Substantia nigra (tissue), 51 donors: ENCODE measurements at places on chromosomes 2 and 18.

DNA sequence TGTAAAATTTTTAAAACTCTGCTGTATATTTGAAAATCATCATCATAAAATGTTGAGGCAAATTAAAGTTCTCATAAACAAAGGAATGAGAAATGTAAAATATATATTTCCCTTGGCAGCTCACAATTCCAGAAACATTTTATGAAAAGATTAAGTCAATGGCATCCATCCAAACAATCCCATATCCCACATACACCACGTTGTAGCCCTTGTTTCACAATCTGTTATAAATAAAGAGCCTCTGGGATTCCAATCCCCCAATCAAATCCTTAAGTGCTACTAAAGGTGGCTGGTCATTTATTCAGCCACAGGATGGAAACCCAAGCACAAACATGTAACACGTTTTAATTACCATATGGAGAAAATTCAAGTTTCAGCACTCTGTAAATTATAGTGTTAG lies 51.7 kb downstream of the GFPT1 start:
- DNase-seq, result no peak

DNA sequence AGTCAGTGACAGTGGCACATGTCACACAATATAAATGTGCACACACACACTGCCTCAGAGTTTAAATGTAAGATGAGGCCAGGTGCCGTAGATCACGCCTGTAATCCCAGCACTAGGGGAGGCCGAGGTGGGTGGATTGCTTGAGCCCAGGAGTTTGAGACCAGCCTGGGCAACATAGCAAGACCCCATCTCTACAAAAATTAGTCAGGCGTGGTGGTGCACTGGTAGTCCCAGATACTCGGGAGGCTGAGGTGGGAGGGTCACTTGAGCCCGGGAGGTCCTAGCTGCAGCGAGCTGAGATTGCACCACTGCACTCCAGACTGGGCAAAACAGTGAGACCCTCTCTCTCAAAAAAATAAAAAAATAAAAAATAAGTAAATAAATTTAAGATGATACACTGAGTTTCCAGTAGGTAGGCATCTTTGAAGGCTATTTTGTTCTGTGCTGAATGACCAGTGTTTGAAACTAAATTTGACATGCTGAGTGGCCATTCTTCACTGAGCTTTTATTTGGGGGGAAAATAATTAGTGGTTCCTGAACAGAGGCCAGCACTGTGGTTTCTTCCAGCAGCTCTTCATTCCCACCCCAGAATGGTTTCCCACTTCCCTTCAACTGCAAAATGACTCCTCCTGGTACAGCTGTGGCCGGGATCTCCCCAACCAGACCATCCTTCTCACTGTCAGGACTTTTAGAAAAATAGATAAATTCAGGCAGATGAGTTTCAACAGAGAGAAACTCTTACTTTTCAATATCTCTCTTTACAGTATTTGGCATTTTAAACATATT lies 44.9 kb downstream of the PSMG2 start:
- no peak for DNase-seq

DNA sequence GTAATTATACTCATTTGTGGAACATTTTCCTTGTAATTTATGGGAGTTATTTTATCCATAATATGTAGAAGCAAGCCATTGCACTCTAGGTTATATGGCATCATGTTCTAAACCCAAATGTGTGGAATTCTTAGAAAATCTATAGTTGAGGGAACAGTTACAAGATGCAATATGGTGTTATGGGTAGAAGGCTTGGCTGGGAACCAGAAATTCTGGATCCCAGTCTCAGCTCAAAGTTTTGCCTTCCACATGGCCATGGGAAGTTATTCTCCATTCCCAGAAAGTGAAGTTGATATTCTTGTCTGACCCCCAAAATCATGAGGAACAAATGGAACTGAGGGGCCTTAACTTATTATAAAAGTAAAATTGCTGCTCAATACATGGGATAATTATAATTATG lies 38.0 kb downstream of the KIF5C start:
- DNase-seq, result no peak

GRCh38 chr2:129877289-129877741 lies 102.2 kb upstream of the RAB6C start:
- DNase-seq, result peak; percentile 90

DNA sequence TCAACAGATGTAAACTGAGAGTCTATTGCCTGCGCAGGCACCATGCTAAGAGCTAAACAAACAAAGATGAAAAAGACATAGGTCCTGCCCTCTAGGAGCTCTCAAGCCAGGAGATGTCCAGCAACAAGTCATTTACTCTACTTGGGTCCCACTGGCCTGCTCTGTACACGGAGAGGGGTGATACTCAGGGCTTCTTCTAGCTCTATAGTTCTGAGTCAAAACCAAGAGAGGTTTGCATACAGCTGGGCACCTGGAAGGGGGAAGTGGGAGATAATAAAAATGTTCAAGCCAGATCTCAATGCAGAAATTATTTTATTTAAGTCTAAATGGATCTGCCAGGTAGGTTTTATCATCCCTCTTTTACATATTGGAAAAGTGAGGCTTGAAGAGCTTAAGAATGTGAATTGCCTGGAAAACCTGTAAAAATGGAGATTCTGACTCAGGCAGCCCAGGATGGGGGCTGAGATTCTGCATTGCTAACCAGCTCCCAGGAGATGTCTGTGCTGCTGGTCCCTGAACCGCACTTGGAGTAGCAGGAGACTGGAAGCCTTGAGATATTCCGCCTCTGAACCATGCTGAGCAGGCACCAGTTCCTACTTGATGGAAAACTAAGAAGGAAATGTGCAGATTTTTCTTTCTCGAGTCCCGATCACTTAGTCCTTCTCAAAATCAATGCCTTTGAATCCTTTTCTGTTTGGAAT lies 201.1 kb downstream of the PRKCE start:
- DNase-seq, result no peak

DNA sequence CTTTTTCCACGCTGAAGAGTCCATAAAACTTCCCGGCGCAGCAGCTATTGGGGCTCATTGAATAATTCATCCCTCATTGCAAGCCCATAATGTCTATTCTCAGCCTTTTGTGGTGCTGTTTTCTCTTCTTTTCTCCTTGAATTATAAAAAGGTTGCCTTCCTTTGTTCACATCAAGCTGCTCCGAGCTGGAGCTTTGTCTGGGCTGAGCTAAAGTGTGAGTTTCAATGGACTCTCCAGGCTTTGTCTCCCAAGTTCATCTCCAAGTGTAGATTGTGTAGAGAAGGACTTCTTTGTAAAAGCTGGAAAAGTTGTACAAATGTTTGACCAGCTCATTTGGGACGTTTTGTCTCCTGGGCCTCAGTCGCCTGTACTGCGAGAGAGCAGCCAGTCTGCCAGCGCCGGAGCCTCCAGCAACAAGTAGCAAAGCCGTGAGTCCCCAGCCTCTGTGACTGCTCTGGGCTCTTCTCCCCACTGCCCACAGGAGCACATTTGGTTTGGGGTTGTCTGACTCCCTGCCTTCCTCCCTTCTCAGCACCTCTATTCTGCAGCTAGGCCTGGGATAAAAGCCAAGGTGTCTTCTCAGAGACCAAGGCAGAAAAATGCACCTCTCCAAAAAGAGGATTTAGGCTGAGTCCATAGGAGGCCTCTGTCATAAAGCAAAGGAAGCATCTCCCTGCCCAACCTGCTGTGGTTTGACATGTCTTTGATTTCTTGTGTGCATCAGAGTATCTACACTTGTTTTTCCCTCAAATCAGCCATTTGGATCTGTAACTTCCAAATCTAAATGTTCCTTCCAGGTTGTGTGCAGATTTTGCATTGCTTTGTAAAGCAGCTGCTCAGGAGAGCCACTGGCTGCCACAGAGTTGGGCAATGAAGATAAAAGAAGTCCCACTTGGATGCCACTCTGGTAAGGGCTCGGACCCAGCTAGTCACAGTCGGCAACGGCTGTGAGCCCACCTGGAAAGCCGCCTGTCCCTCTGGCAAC lies 6.4 kb downstream of the PAX3 start:
- DNase-seq, result no peak

DNA sequence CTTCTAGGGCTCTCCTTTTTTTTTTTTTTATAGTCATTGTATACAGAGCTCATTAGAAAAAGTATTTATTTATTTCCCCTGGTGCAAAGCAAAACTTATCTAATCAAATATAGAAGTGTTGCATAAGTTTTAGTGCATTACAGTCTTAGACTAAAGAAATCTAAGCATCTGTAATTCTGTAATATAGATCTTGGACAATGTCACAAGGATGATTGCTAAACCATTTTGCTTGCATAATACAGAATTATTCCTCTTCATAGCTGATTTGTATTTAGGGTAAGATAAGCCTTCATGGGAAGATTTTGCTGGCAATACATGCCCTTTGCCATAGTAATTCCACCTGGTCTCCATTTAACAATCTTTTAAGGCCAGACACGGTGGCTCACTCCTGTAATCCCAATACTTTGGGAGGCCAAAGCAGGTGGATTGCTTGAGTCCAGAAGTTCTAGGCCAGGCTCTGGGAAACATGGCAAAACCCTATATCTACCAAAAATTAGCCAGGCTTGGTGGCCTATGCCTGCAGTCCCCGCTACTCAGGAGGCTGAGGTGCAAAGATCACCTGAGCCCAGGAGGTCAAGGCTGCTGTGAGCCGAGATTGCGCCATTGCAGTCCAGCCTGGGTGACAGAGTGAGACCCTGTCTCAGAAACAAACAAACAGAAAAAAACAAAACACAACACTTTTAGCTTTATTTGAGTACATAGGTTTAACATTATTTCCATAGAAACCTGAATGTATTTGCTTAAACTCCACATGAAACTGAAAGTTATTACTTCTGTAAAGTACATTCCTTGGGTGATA lies 2.2 kb upstream of the ACADL start:
- no peak for DNase-seq

- DNase-seq, result no peak
Observed at GRCh38 chr18:24063121-24063731, 48.7 kb downstream of the TTC39C start.

DNA sequence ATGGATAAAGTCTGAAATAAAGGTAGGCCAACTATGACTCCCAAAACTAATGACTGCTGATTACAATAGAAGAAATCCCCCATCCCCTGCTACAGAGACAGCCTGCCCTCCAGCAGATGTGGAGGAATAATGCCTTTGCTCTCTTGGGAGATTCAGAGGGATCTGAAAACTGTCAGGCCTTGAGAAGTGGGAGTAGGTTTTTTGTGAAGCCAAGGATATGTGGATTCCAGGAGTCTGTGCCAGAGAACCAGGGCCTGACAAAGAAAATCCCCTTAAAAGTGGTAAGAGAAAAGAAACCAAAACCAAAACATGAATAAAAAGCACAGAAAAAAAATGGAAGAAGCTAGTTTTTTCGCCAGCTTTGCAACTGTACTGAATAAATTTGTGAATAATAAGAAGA lies 397.6 kb downstream of the ZNF521 start:
- DNase-seq, result no peak

DNA sequence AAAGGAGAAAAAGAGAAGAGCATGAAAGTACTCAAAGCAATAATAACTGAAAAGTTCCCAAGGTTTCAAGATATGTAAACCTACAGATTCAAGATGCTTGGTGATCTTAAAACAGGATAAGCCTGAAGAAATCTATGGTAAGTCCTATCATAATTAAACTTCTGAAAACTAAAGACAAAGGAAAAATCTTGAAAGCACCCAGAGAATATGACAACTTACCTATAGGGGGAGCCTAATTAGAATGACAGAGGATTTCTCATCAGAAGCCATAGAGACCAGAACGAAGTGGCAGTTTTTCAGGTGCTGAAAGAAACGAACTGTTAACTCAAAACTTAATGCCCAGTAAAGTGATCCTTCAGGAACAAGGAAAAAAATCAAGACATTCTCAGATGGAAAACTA lies 59.7 kb downstream of the XDH start:
- no peak for DNase-seq

- no peak for DNase-seq
Observed at GRCh38 chr18:75773618-75774017, 346.1 kb upstream of the SMIM21 start.

DNA sequence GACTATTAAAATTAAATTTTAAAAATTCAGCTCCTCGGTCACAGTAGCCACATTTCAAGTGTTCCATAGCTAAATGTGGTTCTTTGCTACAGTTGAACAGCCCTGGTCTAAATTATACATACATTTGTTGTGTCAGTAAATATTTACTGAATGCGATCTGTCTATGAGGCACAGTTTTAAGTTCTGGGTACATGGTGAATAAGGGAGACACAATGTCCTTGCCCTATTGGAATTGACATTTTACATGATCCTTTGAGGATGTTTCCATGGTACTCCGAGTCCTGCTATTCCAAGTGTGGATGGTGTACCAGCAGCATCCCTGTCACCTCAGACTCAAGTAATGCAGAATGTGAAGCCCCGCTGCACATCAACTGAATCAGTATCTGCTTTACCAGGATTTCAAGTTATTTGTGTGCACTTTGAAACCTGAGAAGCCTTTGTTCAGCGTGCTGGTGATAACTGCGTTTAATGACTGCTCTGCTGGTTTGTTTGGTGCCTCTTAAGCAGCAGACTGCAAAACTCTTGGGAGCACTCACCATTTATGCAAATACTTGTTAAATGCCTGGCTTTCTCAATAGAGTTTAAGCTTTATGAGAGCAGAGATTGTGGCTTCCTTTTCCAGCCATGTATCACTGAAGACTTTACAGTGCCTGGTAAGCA lies 1.5 kb downstream of the GALNT1 start:
- DNase-seq, result no peak

- DNase-seq, result no peak
Observed at GRCh38 chr18:63199743-63200241, 119.8 kb downstream of the BCL2 start.

- no peak for DNase-seq
Observed at GRCh38 chr2:61538920-61539520, 864 bp upstream of the XPO1 start.

DNA sequence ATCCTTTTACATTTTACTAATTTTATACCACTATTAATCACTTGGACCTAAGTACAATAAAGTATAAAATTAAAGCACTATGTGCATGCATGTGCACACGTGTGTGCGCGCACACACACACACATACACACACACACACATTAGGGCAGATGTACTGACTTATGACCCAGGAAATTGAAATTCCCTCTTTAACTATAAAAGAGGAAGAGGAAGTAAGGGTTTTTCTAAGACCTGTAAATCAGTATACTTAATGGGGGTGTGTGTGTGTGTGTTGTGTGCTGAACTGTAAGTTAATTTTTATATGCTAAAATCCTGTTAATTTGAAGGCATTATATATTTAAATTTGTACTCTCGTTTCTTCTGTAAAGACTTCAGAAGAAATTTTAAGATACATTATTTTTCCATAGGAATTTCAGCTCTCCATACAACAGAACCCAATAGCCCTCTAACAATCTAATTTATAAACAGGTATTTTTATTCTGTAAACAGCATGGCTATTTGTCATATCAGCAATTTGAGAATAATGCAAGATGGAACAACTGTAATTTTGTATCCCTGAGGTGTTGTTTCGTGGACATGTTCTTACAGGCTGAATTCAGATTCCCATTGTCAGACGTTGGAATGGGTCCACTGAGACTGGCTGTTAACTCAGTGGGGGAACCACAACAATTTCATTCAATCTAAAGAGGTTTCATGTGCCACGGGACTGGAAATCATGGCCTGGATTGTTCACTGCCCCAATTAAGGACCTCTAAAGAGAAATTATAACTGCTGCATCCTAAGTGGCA lies 90.9 kb downstream of the PLA2R1 start:
- no peak for DNase-seq

GRCh38 chr2:55844986-55845385 lies 78.6 kb downstream of the EFEMP1 start:
- DNase-seq, result no peak

GRCh38 chr2:105780606-105781005 lies 35.9 kb downstream of the NCK2 start:
- DNase-seq, result no peak
